ENCODE measurements at places on chromosomes 5 and 9.

GRCh38 chr5:179344431-179345182 lies 654 bp downstream of the ADAMTS2 start:
- H3K36me3 ChIP-seq = no peaks in the 10 kb centered on the region
- peaks cover 7% of the 10 kb centered on the region for H3K4me1 ChIP-seq
- H3K27ac ChIP-seq = no peak overlapping the region
- no peak overlapping the region for H3K4me3 ChIP-seq
- H3K27me3 ChIP-seq = peaks cover 71% of the 10 kb centered on the region

DNA sequence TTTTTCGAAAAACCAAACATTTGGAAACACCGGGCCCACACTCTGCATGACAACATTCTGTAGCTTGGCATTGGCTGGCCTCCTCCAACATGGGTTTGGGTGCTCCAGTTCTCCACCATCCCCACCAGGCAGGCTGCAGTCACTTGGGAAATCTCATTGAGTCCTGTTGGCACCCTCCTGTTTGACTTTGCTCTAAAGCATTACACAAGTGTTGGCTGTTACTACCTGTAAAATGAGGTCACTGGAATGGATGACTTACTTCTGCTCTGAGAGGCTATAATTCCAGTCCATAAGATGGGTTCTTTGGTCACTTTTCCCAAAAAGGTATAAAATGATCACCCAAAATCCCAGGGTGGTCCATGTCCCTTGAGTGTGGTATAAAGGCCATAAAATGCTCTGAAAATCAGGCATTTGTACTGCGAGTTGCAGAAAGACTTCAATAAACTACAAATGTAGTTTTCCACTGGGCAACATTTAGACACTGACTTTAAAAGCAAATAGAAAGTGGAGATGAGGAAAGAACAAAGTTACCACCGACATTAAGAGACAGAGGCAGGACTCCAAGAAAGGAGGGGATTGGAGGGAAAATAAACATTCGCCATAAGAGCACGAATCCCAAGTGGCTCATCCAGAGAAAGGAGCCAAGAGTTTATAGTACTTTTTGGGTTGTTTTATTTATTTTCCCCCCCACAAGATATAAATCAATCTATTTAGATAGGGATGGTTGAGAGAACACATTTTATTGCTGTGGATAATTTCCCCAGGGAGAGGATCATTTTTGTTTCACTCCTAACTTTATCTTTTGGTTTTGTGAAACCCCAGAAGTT lies 295.1 kb downstream of the TLE1 start:
- H3K27ac ChIP-seq = no peak overlapping the region
- H3K4me1 ChIP-seq = no peaks in the 10 kb centered on the region
- DNase-seq = no peak
- no peak overlapping the region for H3K4me3 ChIP-seq

DNA sequence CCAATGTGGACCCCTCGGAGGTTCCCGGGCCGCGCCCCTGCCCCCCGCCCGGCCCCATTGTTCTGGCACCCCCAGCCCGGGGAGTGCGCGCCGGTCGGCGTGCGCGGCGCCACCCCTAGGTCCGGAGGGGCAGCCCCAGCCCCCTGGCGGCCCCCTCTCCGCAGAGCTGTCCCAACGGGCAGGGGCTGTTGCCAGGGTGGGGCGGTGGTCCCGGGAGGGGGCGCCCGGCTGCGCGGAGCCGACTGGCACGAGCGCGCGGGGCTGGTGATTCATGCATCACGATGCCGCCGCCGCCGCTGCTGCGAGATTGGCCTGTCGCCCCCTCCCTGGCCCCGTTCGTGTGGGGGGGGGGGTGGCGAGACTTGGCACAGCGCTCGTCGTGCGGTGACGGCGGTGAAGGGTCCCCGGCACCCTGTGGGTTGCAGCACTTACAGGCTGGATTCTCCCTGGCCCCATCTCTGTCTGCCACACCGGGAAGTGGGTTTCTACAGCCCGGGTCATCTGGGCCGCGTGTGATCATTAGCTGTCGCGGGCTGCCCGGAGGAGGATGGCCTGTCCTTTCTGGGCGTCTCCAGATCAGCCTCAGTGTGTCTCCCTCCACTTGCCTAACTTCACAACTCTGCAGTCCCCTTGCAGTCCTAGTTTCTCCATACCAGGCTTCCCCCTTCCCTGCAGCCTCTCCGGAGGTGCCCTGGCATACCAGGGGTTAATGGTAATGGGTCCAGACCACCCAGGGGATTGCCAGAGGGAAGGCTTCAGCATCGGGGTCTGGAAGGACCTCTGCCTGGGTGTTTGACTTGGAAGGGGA lies 858 bp downstream of the NCS1 start:
- peaks cover 4% of the 10 kb centered on the region for H3K36me3 ChIP-seq
- H3K27me3 ChIP-seq = peaks cover 29% of the 10 kb centered on the region
- peak overlapping the region; percentile 71 for H3K27ac ChIP-seq
- peak; percentile 65 for DNase-seq

DNA sequence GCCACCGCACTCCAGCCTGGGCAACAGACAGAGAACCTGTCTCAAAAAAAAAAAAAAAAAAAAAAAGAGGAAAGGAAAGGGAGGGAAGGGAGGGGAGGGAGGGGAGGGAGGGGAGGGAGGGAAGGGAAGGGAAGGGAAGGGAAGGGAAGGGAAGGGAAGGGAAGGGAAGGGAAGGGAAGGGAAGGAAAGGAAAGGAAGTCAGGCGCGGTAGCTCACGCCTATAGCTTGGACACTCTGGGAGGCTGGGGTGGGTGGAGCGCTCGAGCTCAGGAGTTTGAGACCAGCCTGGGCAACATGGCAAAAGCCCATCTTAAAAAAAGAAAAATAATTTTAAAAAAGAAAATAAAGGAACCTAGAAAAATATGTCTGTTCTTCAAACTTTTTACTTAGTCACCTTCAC lies 56.0 kb upstream of the CER1 start:
- H3K36me3 ChIP-seq = no peaks in the 10 kb centered on the region
- H3K4me1 ChIP-seq = no peaks in the 10 kb centered on the region
- no peak overlapping the region for H3K4me3 ChIP-seq
- peaks cover 13% of the 10 kb centered on the region for H3K27me3 ChIP-seq
- DNase-seq = no peak
- H3K27ac ChIP-seq = no peak overlapping the region

DNA sequence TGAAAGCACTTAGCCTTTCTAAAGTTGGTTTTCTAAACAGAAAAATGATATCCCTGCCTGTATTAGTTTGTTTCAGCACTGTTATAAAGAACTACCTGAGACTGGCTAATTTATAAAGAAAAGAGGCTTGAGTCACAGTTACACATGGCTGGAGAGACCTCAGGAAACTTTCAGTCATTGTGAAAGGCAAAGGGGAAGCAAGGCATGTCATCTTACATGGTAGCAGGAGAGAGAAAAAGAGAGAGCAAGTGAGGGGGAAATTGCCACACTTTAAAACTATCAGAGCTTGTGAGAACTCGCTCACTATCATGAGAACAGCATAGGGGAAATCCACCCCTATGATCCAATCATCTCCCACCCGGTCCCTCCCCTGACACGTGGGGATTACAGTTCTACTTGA lies 64.9 kb downstream of the FAM170A start:
- H3K27ac ChIP-seq = no peak overlapping the region
- H3K27me3 ChIP-seq = no peaks in the 10 kb centered on the region
- DNase-seq = no peak
- no peak overlapping the region for H3K4me3 ChIP-seq

DNA sequence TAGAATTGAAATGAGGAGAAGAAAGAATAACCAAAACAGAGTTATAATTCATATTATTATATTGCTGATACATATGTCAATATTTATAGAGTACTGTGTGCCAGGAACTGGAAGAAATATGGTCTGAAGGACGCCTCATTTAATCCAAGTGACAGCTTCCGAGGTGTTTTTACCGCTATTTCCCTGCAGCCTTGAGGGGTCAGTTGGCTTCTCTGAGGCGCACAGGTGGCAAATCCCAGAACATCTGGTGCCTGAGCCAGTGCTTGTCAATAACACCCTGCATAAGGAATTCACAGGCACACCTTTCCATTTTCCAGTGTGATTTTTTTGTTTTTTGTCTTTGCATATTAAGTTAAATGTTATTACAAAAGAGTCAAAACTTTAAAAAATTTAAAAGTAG lies 43.3 kb upstream of the CTSL start:
- H3K36me3 ChIP-seq = no peaks in the 10 kb centered on the region
- H3K4me1 ChIP-seq = peaks cover 19% of the 10 kb centered on the region
- no peak overlapping the region for H3K4me3 ChIP-seq
- H3K27me3 ChIP-seq = no peaks in the 10 kb centered on the region
- no peak overlapping the region for H3K27ac ChIP-seq

DNA sequence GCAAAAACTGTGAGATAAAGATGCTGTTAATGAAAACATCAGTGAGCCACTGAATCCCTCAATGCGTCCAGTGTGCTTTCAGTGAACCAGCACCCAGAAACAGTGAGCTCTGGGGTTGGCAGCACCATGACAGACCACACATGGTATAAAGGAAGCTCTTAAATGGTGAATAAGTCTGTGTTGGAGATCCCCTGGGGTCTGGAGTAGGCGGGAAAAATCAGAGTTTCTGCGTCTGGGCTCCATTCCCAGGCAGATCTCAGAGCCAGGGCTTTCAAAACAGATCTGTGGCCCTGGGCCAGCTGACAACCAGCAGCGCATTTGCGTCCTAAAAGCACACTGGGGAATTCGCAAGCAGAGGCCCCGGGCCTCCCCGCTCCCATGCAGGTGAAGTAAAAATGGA lies 233.5 kb downstream of the FRMD3 start:
- no peaks in the 10 kb centered on the region for H3K27me3 ChIP-seq
- H3K36me3 ChIP-seq = no peaks in the 10 kb centered on the region
- H3K4me3 ChIP-seq = no peak overlapping the region
- no peak overlapping the region for H3K27ac ChIP-seq
- DNase-seq = no peak
- H3K4me1 ChIP-seq = no peaks in the 10 kb centered on the region

DNA sequence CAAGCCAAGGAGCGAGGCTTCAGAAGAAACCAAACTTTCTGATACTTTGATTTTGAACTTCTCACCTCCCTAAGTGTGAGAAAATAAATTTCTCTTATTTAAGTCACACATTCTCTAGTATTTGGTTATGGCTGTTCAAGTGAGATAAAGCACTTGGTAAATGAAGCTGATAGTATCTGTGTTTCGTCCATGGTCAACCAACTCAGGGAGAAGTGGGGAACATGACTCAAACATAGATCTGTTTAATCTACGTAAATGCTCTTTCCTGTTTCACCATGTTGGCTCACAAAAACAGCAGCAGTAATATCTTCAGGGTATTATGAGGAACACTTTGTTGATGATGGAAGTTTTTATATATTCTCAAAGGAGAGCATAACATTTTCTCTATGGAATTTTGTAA lies 2167.2 kb upstream of the C9orf72 start:
- DNase-seq = no peak
- H3K4me1 ChIP-seq = no peaks in the 10 kb centered on the region
- H3K27me3 ChIP-seq = no peaks in the 10 kb centered on the region
- no peak overlapping the region for H3K27ac ChIP-seq

DNA sequence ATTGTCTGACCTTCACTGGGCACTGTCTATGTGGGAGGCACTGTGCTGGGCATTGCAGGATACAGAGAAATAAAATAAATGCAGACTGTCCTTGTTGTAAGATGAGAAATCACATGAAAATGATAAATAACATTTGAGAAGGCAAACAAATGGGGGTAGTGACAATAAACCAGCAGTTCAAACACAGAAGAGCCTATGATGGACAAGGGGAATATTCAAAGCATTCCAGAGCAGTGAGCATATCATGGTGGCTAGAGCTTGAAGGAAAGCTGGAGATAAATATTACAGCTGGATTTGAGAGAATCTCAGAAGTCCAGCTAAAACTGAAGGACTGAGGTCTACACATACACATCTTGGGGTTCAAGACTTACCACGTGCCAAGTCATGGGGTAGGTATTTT lies 209.9 kb downstream of the ASTN2 start:
- no peak overlapping the region for H3K27ac ChIP-seq
- DNase-seq = no peak
- H3K36me3 ChIP-seq = no peaks in the 10 kb centered on the region

GRCh38 chr5:9125852-9126251 lies 420.0 kb downstream of the SEMA5A start:
- no peaks in the 10 kb centered on the region for H3K36me3 ChIP-seq
- no peak for DNase-seq
- H3K4me3 ChIP-seq = no peak overlapping the region
- H3K27ac ChIP-seq = no peak overlapping the region

- peaks cover 26% of the 10 kb centered on the region for H3K36me3 ChIP-seq
- H3K27me3 ChIP-seq = no peaks in the 10 kb centered on the region
- H3K4me3 ChIP-seq = no peak overlapping the region
- no peak overlapping the region for H3K27ac ChIP-seq
- H3K4me1 ChIP-seq = peaks cover 6% of the 10 kb centered on the region
These were observed 37.8 kb downstream of the SLC46A2 start for GRCh38 chr9:112852741-112853504.

DNA sequence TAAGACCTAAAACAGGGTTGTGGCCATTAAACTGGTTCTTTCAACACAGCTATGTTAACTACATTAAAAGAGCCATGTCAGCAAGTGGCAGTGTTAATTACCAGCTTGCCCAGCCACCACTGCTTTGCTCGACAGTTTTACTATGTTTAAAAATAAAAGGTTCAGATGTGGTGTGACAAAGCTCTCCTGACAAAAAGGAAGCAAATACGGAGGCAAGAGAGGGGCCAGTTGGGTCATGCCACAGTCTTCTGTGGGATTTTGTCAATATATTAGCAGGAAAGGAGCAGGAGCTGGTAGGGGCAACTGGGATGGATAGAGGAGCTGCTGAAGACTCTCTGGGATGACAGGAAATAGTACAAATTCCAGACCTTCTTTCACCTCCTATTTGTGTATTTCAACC lies 113.5 kb upstream of the PCA3 start:
- no peaks in the 10 kb centered on the region for H3K27me3 ChIP-seq
- H3K4me1 ChIP-seq = peaks cover 33% of the 10 kb centered on the region
- no peak for DNase-seq
- H3K36me3 ChIP-seq = no peaks in the 10 kb centered on the region

- H3K36me3 ChIP-seq = no peaks in the 10 kb centered on the region
- H3K27ac ChIP-seq = no peak overlapping the region
- no peaks in the 10 kb centered on the region for H3K4me1 ChIP-seq
- no peaks in the 10 kb centered on the region for H3K27me3 ChIP-seq
- no peak overlapping the region for H3K4me3 ChIP-seq
These were observed 186.3 kb downstream of the MARCHF11 start for GRCh38 chr5:15993334-15993733.

GRCh38 chr5:79484731-79485130 lies 29.2 kb downstream of the HOMER1 start:
- H3K36me3 ChIP-seq = peaks cover 2% of the 10 kb centered on the region
- no peak overlapping the region for H3K27ac ChIP-seq
- no peaks in the 10 kb centered on the region for H3K4me1 ChIP-seq
- DNase-seq = no peak
- no peaks in the 10 kb centered on the region for H3K27me3 ChIP-seq

- no peak for DNase-seq
- H3K36me3 ChIP-seq = no peaks in the 10 kb centered on the region
- no peaks in the 10 kb centered on the region for H3K4me1 ChIP-seq
- H3K4me3 ChIP-seq = no peak overlapping the region
These were observed 12.0 kb downstream of the SEMA6A start for GRCh38 chr5:116562669-116563068.

- no peak for DNase-seq
- peaks cover 5% of the 10 kb centered on the region for H3K4me1 ChIP-seq
- peaks cover 17% of the 10 kb centered on the region for H3K27me3 ChIP-seq
- H3K27ac ChIP-seq = no peak overlapping the region
These were observed 19.4 kb upstream of the DAB2IP start for GRCh38 chr9:121631978-121632418.

Measured in activated T-cell treated with anti-CD3 and anti-CD28 coated beads, Interleukin-2, amount 50 U/mL, for 24 hours (primary cell).